ENCODE measurements at places on chromosomes 1 and 21.
A peak's percentile ranks its signal among the peaks of the same experiment; 100 is the strongest.

DNA sequence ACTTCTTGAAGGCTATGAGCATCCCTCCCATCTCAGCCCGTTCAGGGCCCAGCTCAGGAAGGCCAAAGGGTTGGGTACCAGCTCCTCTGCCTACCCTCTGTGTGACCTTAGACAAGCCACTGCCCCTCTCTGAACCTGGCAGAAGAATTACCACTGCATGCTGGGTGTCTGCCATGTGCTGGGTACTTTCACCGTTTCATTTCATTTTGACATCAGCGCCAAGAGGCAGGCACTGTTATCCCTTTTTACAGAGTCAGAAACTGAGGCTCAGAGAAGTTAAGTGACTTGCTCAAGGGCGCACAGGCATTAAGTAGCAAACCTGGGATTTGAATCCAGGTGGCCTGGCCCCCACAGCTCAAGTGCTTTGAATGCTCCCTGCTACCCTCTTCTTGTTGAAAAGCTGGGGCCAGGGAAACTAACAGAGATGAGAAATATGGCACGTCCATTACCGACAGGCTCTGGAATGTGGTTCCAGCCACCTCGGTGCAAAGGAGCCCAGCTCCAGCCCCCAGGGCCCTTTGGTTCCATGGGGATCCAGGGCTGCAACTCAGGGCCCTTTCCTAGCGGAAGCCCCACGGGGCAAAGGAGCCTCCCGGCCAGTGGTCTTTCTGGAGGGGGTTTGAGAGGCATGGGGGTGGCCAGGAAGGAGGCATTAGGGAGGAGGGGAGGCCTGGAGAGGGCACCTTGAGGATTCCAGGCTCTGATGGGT lies 6.5 kb downstream of the TMEM82 start:
- ATAC-seq: no peak

DNA sequence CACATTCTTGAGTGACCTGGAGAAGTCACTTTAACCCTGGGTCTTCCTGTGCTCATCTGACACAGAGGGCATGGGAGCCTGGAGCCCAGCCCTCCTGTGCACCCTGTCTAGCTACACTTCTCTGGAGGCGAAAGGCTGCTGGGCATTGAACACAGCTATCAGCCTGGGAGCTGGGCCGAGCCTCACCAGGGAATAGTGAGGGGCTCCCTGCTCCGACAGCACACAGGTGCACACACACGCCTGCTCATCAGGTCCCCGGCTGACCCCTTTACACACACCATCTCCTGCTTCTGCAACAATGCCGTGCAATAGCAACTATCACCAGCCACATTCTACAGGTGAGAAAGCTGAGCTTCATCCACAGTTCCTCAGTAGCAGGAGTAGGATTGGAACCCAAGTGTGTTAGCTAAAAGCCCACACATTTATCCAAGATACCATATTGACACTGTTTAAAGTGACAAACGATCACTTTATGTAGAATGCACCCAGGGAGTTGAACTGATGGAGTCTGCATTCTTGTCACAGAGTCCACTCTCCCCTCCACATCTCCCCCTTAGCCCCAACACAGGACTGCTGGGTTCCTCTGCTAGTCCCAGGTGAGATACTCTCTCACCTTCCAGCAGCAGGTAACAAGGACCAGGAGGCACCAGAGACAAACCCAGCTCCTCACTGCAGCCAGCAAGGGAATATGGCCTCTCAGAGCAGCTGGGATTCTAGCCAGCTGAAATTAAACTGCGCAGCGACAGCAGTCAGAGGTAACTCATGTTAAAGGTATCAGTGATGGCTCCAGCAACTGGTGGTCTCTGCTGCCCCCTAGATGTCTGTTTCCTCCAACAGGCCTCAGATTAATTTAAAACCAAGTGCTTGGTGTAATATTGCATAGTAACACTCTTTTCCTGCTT lies 18.3 kb upstream of the CAPN8 start:
- ATAC-seq: peak; percentile 84

- ATAC-seq: peak; percentile 67
Measured at GRCh38 chr1:113088972-113089371, 16.0 kb downstream of the LRIG2 start.

GRCh38 chr1:27504588-27505419 lies 14.8 kb upstream of the WASF2 start:
- ATAC-seq: peak; percentile 87

- no peak for ATAC-seq
Measured at GRCh38 chr1:43977376-43978263, 1.4 kb upstream of the B4GALT2 start.

- peak; percentile 25 for ATAC-seq
Measured at GRCh38 chr1:30101487-30102227, 621.7 kb downstream of the MATN1 start.

DNA sequence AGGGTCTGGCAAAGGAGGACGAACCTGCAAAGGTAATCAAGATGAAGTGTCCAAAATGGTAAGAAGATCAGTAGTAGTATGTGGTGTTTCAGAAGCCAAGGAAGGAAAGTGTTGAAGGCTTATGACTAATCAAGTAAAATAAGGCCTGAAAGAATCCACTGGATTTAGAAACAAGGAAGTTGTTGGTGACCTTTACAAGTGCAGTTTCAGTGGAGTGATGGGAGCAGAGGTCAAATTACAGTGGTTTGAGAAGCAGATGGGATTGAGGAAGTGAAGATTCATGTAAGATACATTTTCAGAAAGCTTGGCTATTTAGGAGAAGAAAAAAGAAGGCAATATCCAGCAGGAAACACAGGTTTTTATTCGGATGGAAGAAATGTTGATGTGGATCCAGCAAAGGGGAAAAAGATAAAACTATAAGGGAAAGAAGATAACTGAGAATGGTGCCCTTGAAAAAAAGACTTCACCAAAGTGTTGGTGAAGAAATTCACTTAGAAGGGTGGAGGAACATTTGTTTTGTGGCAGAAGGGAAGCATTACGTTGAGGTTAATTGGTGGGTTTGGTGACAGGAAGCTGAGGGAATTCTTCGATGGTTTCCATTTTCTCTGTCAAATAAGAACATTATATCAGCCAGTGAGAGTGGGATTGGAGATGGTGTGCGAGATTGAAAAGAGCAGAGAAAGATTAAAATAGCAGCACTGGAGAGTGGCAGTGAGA lies 2.1 kb downstream of the ARMH1 start:
- ATAC-seq: no peak

DNA sequence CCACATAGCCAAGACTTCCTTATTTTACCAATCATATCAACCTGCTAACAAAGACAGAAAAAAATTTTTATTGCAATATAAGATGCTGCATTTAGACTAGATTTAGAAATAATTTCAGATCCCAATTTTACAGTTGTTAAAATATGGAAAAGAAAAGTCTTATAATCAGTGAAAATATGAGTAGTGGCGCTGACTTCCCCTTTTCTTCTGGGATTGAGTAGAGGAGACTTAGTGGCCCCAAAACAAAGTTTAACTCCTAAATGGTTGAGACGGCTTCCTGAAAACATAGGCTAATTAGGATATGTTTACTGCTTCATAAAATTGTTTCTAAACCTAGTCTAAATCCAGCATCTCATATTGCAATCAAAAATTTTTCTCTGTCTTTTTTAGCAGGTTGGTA lies 68.4 kb downstream of the RAB3GAP2 start:
- ATAC-seq: no peak

GRCh38 chr1:150968491-150968890 lies 6.1 kb downstream of the CERS2 start:
- no peak for ATAC-seq

GRCh38 chr1:63324779-63325119 lies 2.4 kb downstream of the FOXD3 start:
- no peak for ATAC-seq

- ATAC-seq: peak; percentile 76
Measured at GRCh38 chr1:187114792-187115191, 286.0 kb downstream of the PLA2G4A start.

DNA sequence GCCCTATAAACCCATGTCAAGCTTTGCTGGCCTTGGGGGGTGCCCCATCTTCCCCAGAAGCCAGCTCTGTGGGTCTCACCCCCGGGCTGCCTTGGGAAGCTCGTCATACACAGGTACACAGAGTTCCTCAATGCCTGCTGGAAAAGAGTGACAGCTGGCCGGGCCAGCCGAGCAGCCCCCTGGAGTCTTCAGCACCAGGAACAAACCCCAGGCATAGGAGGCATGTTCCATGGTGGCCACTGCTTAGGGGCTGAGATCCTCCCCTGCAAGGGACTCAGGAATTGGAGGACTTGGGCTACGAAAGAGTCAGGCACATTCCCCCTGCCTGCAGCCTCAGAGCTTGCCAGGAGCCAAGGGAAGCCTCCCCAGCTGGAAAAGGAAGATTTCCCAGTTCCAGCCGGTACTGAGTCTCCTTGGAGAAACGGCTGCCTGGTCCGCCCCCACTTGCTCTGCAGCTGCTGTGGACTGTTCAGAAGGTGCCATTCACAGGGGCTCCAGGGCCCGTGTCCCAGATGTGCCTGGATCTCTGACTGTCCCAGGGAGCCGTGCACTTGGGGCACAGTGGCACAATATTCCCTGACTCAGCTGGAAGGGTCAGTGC lies 89.5 kb downstream of the STUM start:
- no peak for ATAC-seq

GRCh38 chr21:45010860-45011259 lies 63.5 kb upstream of the ADARB1 start:
- no peak for ATAC-seq

DNA sequence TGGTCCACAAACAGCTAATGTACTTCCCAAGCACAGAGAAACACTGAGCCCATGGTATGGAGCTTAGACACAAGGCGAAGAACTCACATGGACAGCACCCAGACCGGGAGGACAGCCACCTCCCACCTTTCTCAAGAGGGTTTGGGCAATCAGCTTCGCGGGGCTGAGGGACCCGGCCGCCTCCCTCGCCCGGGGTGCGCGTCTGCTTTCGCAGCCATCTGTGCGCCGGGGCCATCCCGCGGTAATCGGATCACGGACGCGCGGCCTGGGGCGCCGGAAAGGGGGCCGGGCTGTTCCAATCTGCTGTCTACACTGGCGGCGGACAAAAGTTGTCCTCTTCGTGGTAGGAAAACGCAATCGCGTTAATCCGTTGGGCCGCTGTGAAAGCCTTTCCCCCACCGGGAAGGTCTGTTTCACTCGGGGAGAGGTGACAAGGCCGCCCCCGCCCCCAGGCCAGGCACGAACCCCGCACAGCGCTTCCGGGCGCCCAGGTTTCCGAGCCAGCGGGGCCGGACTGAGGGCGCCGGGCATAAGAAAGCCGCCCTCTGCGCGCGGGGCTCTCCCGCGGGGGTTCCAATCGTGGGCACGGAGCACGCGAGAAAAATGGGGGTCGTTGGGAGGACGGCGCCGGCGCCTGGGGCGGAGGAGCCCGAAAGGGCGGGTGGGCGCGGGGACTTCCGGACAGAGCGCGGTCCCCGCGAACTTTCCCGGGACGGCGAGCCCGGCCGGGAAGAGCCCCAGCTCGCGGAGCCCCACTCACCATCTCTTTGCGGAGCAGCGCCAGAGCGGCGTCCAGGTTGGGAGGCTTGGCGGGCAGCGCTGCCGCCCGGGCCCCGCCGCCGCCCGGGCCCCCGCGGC lies 664 bp downstream of the FAM89A start:
- ATAC-seq: peak; percentile 68

Measured in motor neuron (in vitro differentiated cells).